ENCODE measurements at places on chromosomes 13 and 19. TPM values are rescaled to one million over a fixed set of nuclear protein-coding genes. Genes with fewer than 3 reads are reported as not detected.

The LHFPL6 gene
- 8.9 TPM for polyA plus RNA-seq

DNA sequence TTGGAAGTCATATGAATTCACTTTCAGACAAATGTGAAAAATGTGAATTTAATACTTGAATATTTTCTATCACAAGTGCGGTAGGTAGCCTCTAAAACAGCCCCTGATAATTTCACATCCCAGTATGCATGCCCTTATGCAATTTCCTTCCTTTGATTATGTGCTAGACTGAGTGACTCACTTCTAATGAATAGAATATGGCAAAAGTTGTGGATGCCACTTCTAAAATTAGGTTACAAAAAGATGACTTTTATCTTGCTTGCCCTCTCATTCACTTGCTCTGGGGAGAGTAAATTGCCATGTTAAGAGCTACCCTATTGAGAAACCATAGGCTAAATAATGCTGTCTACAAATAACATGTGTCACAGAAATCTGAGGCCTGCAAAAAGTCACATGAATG lies 402.5 kb upstream of the PCDH9 start:
- no peak overlapping the region for H3K27ac ChIP-seq
- H3K36me3 ChIP-seq: no peaks in the 10 kb centered on the region
- H3K4me1 ChIP-seq: no peaks in the 10 kb centered on the region
- H3K4me3 ChIP-seq: no peak overlapping the region

- no peaks in the 10 kb centered on the region for H3K27me3 ChIP-seq
- no peak for DNase-seq
- H3K4me3 ChIP-seq: no peak overlapping the region
- H3K27ac ChIP-seq: peak overlapping the region; percentile 90
Measured at GRCh38 chr19:42113641-42114348, 18.5 kb downstream of the POU2F2 start.

The ZNF66 gene
- polyA plus RNA-seq: 1.4 TPM

DNA sequence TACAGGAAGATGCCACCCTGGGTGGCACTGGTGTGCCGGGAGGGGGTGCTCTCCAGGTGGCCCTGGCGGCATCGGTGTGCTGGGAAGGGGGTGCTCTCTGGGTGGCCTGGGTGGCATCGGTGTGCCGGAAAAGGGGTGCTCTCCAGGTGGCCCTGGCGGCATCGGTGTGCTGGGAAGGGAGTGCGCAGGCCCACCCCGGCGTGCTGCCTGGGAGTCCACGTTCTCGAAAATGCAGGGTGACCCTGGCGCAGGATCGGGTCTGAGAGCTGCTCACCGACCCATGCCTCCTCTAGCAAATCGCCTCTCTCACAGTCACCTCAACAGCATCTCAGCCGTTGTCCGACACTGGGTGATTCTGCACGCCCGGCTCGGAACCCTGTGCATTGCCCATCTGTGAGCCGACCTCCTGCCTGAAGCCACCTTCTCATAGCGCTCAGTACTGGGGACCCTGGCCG lies 36.4 kb downstream of the RASA3 start:
- no peak overlapping the region for H3K4me3 ChIP-seq
- H3K36me3 ChIP-seq: no peaks in the 10 kb centered on the region
- peaks cover 4% of the 10 kb centered on the region for H3K4me1 ChIP-seq
- no peak for DNase-seq
- no peaks in the 10 kb centered on the region for H3K27me3 ChIP-seq

The ATP4A gene
- 10.8 TPM for polyA plus RNA-seq

DNA sequence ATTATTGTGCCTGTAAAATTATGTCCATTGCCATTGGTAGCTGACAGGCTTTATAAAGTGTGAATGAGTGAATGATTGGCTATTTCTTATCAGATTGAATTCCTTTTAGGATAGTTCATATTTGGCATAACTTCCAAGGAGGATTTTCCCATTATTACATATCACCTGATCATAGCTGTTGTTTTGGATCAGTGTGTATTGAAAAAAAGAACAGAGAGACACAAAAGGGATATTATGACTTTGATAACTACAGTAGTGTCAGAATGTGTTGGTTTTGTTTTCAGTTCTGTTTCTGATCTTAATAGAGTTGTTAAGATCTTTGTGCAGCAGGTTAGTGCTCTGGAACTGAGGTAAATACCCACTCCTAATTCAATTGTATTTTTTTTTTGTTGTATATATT lies 103.8 kb downstream of the LRCH1 start:
- no peak for DNase-seq
- H3K36me3 ChIP-seq: no peaks in the 10 kb centered on the region
- H3K27me3 ChIP-seq: no peaks in the 10 kb centered on the region
- H3K4me1 ChIP-seq: peaks cover 16% of the 10 kb centered on the region
- H3K4me3 ChIP-seq: no peak overlapping the region
